Stimulated activated CD8-positive, alpha-beta memory T cell treated with anti-CD3 and anti-CD28 coated beads, Interleukin-12 subunit alpha, Interleukin-12 subunit beta, amount 100 ng/mL, for 4 hours (primary cell): ENCODE measurements at places on chromosomes 2 and 18.

DNA sequence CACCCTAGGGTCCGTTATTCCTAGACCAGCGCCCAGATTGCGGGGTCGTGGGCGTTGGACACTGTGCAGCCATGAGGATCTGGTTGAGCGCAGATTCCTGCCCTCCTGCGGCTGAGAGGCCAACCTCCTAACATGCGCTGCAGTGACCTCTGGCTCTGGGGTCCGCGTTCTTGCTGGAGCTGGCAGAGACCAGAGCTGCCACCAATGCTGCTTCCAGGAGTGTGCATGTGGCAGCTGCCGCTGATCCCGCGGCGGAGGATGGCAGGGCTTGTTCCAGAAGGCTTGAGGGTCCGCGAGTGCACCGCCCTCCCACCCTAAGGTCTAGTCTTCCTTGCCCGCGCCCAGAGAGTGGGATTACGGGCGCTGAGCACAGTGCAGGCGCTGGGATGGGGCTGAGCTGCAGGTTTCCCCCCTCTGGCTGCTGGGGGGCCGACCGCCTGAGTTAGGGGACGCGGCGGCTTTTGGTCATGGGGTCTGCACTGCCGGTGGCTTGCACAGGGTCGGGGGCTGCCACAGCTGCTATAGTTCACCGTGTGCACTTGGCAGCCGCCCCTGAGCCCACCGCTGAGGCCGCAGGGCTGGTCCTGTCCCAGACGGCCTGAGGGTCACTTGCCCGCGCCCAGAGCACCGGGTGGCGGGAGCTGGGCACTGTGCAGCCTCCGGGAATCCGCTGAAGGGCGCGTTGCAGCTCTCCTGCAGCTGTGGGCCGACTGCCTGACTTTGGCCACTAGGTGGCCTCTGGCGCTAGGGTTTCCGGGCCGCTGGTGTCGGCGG is 145.9 kb downstream of the CCDC74A start:
- DNase-seq, result peak; percentile 33

GRCh38 chr2:71710367-71711132 is 257.2 kb downstream of the DYSF start:
- no peak for DNase-seq

GRCh38 chr2:68302281-68302875 is 17.4 kb downstream of the CNRIP1 start:
- DNase-seq, result no peak

DNA sequence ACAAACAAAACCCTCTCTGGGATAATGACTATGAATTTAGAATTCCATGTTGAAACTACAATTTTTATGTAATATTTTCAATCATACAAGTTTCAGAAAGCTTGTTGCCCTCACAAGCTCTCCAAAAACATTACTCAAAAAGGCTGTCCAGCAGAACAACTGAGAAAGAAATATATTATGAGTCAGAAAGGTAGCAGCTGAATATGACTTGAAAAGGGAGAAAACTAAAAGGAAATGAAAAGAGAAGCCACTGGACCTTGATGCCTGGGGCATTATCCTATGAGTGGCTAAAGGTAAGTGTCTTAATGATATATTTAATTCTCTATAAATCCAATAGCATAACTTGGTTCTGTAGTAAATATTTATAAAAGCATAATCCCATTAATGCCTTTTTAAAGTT is 61.8 kb downstream of the NXPH2 start:
- no peak for DNase-seq

- no peak for DNase-seq
Measured at GRCh38 chr2:71082402-71083252, 14.2 kb downstream of the NAGK start.

DNA sequence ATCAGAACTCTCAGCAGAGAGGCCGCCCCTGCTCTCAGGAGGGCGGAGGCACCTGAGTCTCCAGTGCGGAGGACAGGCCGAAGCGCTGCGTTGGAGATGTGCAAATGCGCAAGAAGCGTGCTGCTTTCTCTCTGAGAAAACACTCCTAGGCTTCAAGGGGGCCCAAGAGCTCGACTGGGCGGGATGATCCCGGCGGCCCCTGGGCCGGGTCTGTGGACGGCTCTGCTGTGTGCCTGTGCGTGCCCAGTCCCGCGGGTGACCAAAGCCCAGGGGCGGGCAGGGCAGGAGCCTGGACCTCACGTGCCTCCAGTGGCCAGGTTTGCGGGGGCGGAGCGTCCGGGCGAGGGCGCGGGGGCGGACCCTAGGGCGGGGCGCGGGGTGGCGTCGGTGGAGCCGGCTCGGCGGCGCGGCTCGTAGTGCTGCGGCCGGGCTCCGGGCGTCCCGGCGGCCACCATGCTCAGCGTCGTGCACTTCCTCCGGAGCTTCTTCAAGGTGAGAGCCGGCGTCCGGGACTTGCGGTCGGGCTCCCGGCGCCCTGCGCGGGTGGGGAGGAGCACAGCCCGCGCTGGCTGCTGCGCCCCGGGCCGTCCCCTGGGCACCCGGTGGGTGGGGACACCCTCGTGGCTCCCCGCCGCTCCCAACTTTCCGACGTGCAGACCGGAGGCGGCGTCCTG is at the start of gene ARHGEF4:
TSS of gene ARHGEF4 (plus strand) at position 414 of the 674 bp plus-strand sequence. CDS start at position 454, 40 bp downstream.
- DNase-seq, result no peak

DNA sequence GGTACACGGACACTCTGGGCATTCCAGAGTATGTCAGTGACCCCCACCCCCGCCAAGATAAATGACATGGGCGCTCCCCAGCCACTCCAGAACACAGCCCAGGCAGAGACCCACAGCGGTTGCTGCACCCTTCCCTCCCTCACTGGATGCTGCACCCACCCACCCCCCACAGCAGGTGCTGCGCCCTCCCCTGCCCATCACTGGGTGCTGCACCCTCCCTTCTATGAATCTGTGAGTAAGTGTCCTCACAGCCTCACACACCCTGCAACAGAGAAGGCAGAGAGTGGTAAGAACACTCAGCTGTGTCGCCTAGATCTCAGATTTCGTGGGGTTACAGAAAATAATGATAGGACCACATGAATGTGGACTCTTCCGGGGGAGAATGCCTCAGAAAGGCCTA is 23.5 kb downstream of the CHMP1B start:
- no peak for DNase-seq

GRCh38 chr2:227939271-227940027 is 68.0 kb downstream of the DAW1 start:
- DNase-seq, result no peak
